ENCODE measurements at places on chromosomes 1 and 21.

DNA sequence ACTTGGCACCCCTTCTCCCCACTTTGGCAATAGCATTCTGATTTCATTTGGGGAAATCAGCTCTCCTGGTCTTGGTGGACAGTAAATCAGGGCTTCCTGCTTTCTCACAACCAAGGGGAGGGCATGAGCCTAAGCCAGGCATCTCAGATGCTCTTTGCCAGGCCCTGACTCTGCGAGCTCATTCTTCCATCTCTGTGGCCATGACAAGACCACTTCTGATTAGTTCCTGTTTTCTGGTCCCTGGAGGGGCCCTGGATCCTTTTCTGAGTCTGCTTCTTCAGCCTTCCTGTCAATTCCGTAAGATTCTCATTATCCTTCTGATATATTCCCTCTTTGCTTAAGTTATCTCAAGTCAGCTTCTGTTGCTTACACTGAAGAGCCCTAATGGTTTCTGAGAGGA lies 210.4 kb downstream of the HIVEP3 start:
- no peak for DNase-seq

GRCh38 chr1:191608367-191608766 lies 549.9 kb upstream of the RGS18 start:
- no peak for DNase-seq

DNA sequence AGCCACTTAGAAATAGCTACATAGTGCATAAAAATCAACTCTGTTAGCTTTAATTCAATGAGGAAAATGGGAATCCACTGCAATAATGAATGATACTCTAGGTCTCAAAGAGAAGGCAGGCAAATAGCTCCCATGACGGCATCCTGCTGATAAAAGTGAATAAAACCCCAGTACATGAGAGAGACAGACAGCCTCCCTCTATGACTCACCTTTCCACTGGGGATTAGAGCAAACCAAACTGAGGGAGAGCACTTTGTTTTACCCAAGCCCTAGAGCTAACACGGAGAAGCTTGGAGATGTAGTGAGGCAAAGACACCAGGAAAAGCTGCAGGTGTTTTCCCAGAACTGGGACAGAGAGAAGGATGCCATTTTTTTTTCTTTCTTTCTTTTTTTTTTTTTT lies 621.9 kb downstream of the LRRIQ3 start:
- DNase-seq, result no peak

DNA sequence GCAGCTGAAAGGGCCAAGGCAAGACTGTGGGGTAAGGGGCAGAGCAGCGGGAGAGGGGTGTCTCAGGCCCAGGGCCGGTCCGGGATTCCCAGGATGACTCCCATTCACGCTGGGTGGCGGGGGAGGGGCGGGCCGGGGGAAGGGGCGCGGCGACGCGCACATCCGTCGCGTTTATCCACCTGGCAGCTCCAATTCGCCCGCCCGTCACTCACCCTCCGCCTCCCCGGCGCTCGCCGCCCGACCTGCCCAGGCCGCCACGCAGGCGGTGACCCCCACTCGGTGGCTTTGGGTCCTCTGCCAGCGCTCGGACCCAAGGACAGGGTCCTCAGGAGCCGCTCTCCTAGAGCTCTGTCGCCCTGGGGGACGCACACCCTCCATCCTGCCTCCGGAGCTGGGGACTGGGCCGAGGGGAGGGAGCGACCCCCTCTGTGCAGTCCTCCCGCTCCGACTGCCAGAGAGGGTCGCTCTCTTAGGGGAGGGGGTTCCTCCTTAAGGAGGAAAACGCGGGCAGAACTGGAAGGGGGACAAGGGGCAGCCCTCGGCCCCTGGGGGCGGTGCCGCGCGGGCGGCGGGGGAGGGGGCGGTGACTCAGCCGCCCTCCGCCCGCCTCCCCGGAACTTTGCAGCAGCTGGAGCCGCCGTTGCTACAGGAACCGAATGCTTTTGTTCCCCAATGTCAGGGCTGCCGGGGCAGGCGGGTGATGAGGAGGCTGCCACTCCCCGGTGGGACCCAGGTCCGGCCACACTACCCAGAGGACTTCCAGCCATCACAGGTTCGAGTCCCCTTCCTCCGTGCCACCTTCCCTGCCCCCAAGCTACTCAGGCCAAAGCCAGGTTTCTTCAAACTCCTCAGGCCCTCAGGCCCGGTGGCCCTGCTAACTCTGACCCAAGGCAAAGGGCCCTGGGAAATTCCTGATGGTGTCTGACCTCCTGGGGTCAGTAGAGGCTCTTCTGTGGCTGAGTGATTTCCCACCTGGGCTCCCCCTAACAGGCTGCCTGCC lies 3.4 kb downstream of the ADGRB2 start:
- peak; percentile 91 for DNase-seq

- DNase-seq, result no peak
Measured at GRCh38 chr1:110240476-110241210, 30.5 kb downstream of the KCNC4 start.

DNA sequence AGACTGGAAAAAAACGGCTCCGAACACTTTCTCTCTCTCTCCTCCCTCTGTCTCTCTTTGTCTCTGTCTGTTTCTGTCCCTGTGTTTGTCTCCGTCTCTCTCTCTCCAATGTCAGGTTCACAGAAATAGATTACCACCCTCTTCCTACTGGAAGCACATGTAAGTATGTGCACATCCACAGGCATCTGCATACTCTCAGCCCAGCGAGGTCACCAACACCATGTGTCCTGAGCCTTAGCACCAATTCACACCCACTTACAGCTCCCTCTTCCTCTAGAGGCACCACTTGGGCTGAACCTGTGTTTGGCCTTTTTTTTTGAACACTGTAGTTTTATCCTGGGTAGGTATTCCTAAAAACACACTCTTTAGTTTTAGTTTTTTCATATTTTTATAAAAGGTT lies 130.5 kb downstream of the ETS2 start:
- DNase-seq, result no peak

DNA sequence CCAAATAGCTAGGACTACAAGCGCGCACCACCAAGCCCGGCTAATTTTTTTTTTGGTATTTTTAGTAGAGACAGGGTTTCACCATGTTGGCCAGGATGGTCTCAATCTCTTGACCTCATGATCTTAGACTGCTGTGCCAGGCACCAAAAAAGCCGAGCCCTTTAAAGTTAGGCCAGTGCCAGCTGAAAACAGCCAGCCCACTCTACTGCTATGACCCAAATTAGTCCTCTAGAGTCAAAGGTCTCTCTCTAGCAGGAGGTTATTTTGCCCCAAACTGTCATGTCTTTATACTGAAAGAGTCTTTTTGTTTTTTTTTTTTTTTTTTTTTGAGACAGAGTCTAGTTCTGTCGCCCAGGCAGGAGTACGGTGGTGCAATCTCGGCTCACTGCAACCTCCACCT lies 9.7 kb upstream of the HHIPL2 start:
- no peak for DNase-seq

- DNase-seq, result peak; percentile 29
Measured at GRCh38 chr1:51916587-51917405, 38.3 kb upstream of the NRDC start.

- DNase-seq, result no peak
Measured at GRCh38 chr1:217088011-217088410, 364.8 kb upstream of the ESRRG start.

- peak; percentile 25 for DNase-seq
Measured at GRCh38 chr1:235468970-235469369, 35.3 kb downstream of the B3GALNT2 start.

- no peak for DNase-seq
Measured at GRCh38 chr1:117846674-117847425, 82.6 kb downstream of the GDAP2 start.

DNA sequence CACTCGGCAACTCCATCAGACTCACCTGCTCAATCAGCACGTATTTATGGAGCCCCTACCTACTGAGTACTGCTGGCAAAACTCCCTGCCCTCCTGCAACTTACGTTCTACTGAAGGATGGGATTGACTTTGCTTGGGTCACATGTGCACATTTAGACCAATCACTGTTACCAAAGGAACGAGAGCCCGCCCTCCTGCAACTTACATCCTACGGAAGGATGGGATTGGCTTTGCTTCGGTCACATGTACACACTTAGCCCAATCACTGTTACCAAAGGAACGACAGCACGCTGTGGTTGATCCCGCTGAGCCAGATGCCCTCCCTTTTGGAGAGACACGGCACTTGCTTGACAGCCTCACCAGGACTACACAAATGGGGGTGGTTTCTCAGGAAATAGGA lies 46.0 kb downstream of the UBIAD1 start:
- no peak for DNase-seq

- no peak for DNase-seq
Measured at GRCh38 chr1:164624400-164624799, 65.4 kb downstream of the PBX1 start.

DNA sequence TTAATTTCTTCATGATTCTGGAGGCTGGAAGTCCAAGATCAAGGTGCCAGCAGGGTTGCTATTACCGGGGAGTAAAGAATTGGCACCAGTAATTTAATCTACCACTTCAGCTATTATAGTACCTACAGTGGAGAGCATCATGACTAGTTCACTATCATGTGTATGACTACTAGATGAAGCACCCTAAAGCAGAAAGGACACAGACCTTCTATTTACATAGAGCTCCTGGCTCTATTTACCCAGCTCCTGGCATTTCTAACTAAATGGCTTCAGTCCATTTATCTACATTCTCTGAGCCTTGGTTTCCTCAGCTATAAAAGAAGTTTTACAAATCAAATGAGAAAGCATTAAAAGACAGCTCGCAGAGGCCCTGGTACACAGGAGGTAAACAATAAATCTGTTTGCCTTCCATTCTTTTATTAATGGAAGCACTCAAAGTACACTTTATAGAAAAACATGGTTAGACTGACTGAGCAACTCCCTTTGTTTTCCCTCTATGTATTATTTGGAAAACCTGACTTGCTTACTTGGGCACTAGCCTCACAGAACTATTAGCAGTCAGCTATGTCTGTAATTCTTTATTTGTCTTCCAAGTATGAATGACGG lies 203.0 kb downstream of the SLC35F3 start:
- DNase-seq, result no peak

DNA sequence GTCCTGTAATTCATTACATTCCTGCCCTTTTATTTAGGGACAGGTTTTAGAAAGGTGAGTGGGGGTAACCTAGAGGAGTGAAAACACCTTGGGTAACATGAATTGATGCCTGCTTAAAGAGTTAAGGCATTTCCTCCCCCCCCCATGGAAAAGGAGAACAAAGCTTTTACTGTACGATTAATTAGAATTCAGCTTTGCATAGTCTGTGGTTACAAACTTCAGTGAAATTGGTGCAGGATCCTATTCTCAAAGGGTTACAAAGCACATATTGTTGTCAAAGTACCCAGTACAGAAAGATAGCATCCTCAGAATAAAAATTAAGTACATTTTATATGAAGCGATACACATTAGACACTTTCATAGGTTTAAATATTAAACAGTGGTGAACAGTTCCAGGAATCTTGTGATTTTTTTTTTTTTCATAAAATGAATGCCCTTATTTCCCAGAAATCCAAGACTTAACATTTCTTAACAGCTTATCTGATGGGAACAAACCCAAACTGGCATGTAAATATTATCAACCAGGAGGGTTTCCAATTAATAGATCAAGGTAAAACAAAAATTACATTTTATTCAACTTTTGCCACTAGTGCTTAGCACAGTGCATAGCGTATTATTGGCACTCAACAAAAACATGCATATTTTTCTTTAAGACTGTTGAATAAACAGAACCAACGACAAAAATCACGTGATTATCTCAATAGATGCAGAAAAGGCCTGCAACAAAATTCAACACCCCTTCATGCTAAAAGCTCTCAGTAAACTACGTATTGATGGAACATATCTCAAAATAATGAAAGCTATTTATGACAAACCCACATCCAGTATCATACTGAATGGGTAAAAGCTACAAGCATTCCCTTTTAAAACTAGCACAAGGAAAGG lies 172.7 kb downstream of the PDE4B start:
- no peak for DNase-seq

DNA sequence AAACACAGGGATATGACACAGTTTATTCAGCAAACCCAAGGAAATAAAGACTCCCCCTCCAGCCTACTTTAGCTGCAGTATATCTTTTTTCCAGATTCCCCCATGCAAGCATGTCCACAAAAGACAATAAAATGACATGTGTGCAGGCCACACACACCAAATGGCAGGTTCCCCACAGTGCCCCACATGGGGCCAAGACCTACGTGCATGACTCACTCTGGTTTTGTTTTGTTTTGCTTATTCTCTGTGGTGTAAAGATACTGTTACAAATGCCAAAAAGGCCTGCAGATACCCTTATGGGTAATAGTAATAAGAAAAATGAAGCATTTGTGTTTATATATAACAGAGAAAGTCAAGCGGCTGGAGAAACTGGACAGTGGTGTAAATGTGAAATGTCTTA lies 71.6 kb downstream of the RD3 start:
- peak; percentile 6 for DNase-seq

DNA sequence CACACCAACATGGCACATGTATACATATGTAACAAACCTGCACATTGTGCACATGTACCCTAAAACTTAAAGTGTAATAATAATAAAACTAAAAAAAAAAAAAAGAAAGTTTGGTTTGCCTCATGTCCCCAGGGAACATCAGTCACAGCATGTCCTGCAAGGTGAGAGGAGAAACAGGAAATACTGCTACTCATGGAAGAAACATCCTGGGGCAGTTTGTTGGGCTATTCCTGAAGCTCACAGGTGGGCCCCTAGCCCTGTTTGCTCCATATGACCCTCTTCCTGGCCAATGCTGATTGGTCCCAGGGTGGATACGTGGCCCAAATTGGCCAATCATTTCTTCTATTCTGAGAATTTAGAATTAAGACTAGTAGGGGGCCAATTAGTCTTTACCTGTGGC lies 103.4 kb upstream of the ADAR start:
- DNase-seq, result no peak

- DNase-seq, result peak; percentile 45
Measured at GRCh38 chr1:168136709-168137514, at the start of gene GPR161. Gene GPR161 (minus strand): TSS chr1:168136930. CDS start chr1:168104850, 32,080 bp downstream.

- DNase-seq, result no peak
Measured at GRCh38 chr1:96072021-96072420, 649.6 kb upstream of the PTBP2 start.

DNA sequence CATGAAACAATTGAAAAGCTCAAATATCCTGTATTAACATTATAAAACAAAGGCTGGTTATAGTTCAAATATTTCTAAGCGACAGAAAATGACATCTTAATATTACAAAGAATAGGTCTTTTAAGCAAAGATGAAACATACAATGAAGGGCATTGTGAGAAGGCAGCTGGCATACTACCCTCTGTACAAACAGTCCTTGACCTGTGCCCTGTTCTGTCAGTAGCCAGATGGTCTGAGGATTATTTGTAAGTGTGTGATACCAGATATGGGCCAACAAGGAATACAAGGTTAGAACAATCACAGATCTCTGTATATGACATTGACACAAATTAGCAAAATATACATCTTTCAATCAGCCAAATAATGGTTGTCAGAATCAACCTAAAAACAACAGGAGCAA lies 1350.4 kb downstream of the AMY1C start:
- DNase-seq, result no peak

DNA sequence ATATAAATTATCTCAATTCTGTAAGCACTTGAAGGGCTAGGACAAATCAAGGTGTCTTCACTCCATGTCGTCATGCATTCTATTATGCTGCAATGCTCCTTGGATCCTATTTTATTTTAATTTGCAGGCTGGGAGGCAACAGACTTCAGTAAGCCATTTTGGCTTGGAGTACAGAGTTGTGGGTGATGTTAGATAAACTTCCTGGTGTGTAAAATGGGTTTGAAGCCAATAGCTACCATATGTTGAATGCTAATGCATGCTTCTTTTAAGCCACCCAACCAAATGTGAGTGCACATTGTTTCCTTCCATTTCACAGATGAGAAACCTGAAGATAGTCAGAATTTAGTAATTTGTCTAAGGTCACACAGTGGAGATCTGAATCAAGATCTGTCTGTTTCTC lies 482.8 kb downstream of the DISC1 start:
- no peak for DNase-seq

GRCh38 chr1:227451954-227452353 lies 111.4 kb upstream of the ZNF678 start:
- no peak for DNase-seq

- DNase-seq, result no peak
Measured at GRCh38 chr1:51044834-51045233, 57.2 kb upstream of the C1orf185 start.
